Activated CD4-positive, alpha-beta T cell treated with anti-CD3 and anti-CD28 coated beads, Interleukin-2, amount 50 U/mL, for 24 hours (primary cell): ENCODE measurements at places on chromosomes 5 and 9.
A peak's percentile ranks its signal among the peaks of the same experiment; 100 is the strongest.

- peak; percentile 25 for DNase-seq
These were observed 72.8 kb downstream of the PSAT1 start for GRCh38 chr9:78369639-78370219.

- DNase-seq, result no peak
These were observed 317.0 kb downstream of the ICE1 start for GRCh38 chr5:5739490-5739945.

GRCh38 chr9:37902131-37902530 is 1.8 kb downstream of the SLC25A51 start:
- no peak for DNase-seq

DNA sequence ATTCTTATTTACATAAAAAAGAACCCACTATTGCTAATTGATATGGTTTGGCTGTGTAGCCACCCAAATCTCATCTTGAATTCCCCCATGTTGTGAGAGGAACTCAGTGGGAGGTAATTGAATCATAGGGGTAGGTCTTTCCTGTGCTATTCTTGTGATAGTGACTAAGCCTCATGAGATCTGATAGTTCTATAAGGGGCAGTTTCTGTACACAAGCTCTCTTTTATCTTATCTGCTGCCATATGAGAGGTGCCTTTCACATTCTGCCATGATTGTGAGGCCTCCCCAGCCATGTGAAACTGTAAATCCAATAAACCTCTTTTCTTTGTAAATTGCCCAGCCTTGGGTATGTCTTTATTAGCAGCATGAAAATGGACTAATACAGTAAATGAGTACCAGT is 58.2 kb upstream of the PRR16 start:
- DNase-seq, result no peak

DNA sequence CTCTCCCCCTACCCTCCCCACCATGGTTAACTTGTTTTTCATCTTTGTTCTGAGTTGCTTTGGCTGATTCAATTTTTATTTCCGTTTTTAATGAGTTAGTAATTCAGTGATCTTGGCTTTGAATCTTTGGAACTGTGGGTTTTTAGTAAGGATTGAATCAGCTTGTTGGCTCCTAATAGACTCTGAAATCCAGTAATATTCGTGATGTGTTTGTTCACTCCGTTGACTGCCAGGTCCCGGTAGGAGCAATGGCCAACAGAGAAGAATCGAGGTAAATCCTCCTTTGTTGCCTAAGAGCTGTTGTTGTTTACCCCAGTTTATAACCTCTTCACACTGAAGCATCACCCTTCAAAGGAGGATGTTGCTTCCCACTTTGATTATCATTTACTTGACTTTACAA is 92.7 kb downstream of the PCSK1 start:
- DNase-seq, result no peak

DNA sequence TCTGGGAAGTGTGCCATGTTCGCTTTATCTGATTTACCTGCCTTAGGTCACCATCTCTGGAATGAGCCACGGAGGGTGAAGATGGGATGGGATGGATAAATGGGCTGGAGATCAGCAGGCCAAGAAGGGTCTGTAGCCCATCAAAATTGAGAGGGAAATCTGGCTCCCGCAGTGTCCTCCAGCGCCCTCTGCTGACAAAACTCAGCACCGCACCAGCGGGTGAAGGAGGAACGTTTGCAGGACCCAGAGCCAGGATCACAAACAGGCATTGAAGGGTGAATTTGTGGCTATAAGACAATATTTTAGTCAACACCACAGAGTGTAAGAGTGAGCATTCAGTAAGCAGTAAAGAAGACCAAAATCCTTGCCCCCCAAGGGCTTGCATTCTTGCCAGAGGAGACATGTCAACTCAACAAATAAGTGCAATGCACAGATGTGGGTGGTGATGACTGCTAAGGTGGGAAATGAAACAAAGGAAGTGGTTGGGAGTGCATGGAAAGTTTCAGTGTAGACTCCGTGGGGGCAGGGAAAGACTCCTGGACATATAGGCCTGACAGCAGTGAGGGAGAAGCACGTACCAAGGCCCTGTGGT is 124.4 kb downstream of the TENT4A start:
- DNase-seq, result no peak
